Suprapubic skin (tissue), 4 donors: ENCODE measurements at places on chromosomes 11 and 22. TPM values are rescaled to one million over a fixed set of nuclear protein-coding genes. Genes with fewer than 3 reads are reported as not detected.

GRCh38 chr11:9396310-9396709 lies 11.9 kb downstream of the IPO7 start:
- peaks cover 6% of the 10 kb centered on the region for H3K4me1 ChIP-seq
- no peaks in the 10 kb centered on the region for H3K36me3 ChIP-seq
- no peaks in the 10 kb centered on the region for H3K27me3 ChIP-seq
- H3K27ac ChIP-seq: no peak overlapping the region

DNA sequence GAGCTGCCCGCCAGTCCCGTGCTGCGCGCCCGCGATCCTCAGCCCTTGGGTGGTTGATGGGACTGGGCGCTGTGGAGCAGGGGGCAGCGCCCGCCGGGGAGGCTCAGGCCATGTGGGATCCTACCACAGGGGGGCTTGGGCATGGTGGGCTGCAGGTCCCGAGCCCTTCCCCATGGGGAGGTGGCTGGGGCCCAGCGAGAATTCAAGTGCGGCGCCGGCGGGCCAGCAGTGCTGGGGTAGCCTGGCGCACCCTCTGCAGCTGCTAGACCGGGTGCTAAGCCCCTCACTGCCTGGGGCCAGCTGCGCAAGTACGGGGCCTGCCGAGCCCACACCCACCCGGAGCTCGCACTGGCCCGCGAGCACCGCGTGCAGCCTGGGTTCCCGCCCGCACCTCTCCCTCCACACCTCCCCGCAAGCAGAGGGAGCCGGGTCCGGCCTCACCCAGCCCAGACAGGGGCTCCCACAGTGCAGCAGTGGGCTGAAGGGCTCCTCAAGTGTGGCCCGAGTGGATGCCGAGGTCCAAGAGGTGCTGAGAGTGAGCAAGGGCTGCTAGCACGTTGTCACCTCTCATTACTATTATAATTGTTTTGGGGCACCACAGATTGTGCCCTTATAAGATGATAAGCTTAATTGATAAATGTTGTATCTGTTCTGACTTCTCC lies 333.2 kb downstream of the CASP12 start:
- H3K4me3 ChIP-seq: no peak overlapping the region
- no peaks in the 10 kb centered on the region for H3K36me3 ChIP-seq
- no peak overlapping the region for H3K27ac ChIP-seq
- no peaks in the 10 kb centered on the region for H3K4me1 ChIP-seq
- no peaks in the 10 kb centered on the region for H3K27me3 ChIP-seq

- no peaks in the 10 kb centered on the region for H3K36me3 ChIP-seq
- H3K27me3 ChIP-seq: peaks cover 26% of the 10 kb centered on the region
- H3K27ac ChIP-seq: no peak overlapping the region
- DNase-seq: no peak
- H3K4me3 ChIP-seq: no peak overlapping the region
- no peaks in the 10 kb centered on the region for H3K4me1 ChIP-seq
These were observed 37.1 kb downstream of the SHISAL1 start for GRCh38 chr22:44275631-44275995.

GRCh38 chr22:46517255-46517761 lies 20.1 kb downstream of the CELSR1 start:
- peaks cover 28% of the 10 kb centered on the region for H3K4me1 ChIP-seq
- no peak overlapping the region for H3K27ac ChIP-seq
- no peaks in the 10 kb centered on the region for H3K36me3 ChIP-seq
- H3K27me3 ChIP-seq: no peaks in the 10 kb centered on the region

DNA sequence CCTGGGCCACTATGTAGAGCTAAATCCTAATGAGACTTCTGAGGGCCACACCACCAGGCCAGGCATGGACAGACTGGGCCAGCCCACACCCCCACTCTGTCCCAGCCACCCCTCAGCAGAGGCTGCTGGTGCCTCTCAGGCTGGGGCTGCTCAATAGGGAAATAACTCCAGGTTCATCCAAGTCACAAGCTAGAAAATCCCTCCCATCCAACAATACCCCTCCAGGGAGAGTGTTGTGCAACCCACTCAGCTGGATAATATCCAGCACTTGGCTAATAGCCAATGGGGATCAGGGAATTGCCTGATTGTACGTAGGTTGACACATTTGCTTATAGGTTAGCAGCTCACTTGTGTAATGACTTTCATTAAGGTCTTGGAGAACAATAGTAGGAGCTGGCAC lies 64.1 kb upstream of the WNT11 start:
- peak overlapping the region; percentile 83 for H3K27ac ChIP-seq
- DNase-seq: no peak
- no peak overlapping the region for H3K4me3 ChIP-seq
- no peaks in the 10 kb centered on the region for H3K27me3 ChIP-seq
- H3K36me3 ChIP-seq: no peaks in the 10 kb centered on the region

DNA sequence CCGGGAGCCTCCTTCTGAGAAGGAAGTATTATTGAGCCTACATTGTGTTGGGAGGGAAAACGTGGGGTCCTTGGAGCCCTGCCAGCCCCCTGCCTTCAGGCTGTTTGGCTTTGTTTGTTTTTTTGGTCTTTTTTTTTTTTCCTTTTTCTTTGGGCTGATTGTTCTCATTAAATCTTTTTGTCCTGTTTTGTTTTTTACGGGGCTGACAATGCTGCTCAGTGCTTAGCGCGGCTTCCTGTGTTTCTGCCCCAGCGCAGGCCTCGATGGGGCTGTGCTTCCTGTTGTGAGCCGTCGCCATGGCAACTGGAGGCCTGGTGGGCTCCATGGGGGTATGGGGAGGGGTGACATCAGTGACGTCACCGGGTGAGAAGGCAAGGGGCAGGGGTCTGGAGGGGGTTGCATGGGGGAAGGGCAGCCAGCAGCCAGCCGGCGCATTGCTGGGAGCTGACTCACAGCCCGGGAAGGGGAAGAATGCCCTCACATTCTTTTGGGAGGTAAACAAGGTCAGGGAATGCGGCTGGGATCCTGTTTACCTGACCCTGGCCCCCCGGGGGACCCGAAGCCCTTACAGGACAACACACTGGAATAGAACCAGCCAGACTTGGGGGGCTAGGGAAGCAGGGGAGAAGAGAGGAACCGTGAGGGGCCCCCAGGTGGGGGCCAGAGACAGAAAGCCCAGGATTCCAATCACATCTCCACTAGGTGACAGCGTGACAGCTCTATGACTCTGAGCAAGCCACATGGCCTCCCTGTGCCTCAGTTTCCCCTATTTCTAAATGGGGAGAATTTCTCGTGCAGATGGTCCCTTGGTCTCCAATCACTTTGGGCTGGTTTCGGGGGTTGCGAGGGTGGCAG lies 22.2 kb upstream of the CBX7 start:
- peak overlapping the region; percentile 1 for H3K4me3 ChIP-seq
- H3K27ac ChIP-seq: peak overlapping the region; percentile 77
- H3K4me1 ChIP-seq: peaks cover 65% of the 10 kb centered on the region
- peak; percentile 83 for DNase-seq
- H3K36me3 ChIP-seq: no peaks in the 10 kb centered on the region
- no peaks in the 10 kb centered on the region for H3K27me3 ChIP-seq

DNA sequence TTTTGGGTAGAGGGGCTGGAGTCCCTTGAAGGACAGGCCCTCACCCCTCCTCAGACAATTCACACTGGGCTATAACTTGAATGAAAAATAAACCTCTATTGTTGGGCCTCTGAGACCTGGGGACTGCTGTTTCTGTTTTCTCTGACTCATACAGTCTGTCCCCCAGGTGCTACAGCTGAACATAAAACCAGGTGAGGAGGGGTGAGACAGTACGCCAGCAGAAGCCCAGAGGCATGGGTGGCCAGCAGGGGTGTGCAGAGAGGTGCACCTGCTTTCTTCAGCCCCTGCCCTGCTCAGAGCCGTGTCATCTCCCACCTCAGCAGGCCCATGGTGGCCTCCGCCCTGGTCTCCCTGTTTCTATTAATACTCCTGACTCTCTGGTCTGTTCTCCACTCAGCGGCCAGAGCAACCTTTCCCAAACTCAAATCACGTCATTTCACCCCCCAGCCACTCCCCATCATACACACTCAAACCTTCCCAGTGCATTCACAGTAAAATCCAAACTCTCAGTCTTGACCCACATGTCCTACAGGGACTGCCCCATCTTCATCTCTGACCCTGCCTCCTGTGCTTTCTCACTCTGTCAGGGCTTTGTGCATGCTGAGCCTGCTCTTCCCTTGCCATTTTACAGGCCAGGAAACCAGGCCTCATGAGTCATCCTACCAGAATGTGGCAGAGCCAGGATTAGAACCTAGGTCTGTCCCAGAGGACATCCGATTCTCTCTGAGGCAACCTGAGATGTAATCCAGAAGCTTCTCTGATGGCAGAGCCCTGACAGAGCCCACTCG lies 5.4 kb upstream of the IL2RB start:
- no peaks in the 10 kb centered on the region for H3K36me3 ChIP-seq
- H3K4me3 ChIP-seq: no peak overlapping the region
- H3K27ac ChIP-seq: no peak overlapping the region
- peaks cover 9% of the 10 kb centered on the region for H3K27me3 ChIP-seq
- no peak for DNase-seq

- no peaks in the 10 kb centered on the region for H3K36me3 ChIP-seq
- H3K4me3 ChIP-seq: no peak overlapping the region
- H3K27me3 ChIP-seq: no peaks in the 10 kb centered on the region
- H3K27ac ChIP-seq: no peak overlapping the region
These were observed 222.7 kb upstream of the SESN3 start for GRCh38 chr11:95453616-95454171.

DNA sequence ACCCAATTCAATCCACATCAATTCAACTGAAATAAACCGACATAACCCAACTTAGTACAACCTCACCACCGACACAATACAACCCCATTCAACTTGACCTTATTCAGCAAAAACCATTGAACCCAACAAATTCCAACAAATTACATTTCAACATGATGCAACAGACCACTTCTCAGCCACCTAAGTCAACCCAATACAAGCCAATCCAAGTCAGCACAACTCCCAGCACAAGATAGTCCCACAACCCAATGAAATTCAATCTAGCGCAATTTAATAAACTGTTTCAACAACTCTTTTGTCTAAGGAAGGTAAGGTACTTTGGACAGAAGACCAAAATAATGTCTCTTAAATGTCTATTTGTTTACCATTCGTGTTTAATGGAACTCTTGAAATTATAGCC lies 226.0 kb downstream of the MIAT start:
- no peak for DNase-seq
- no peak overlapping the region for H3K4me3 ChIP-seq
- H3K4me1 ChIP-seq: no peaks in the 10 kb centered on the region
- H3K27ac ChIP-seq: no peak overlapping the region

DNA sequence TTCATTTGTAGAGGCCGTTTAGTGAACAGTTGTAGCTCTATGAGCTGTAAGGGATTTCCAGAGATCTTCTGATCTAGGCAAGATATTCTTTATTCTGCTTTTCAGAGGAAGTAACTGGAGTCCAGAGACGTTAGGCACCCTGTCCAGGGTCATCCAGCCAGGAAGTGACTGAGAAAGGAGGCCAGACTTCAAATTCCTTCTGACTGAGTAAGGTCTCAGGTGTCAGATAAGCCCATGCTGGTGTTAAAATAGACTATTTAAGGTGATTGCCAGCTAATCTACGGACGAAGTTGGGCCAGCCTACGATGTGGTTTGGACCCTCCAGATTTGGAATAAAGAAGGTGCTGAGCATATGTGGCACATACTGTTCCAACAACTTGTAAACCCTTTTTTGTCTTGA lies 54.6 kb downstream of the GRIK4 start:
- H3K36me3 ChIP-seq: no peaks in the 10 kb centered on the region
- H3K27me3 ChIP-seq: peaks cover 37% of the 10 kb centered on the region
- H3K27ac ChIP-seq: no peak overlapping the region

The ACR gene
- not detected for total RNA-seq

GRCh38 chr11:29963796-29964195 lies 53.0 kb downstream of the KCNA4 start:
- H3K4me1 ChIP-seq: no peaks in the 10 kb centered on the region
- no peak overlapping the region for H3K4me3 ChIP-seq
- H3K27me3 ChIP-seq: no peaks in the 10 kb centered on the region
- no peaks in the 10 kb centered on the region for H3K36me3 ChIP-seq
- no peak for DNase-seq
- H3K27ac ChIP-seq: no peak overlapping the region

The ANKK1 gene
- 4.4 TPM for total RNA-seq

GRCh38 chr22:41822317-41823057 lies 10.4 kb upstream of the SREBF2 start:
- H3K4me1 ChIP-seq: peaks cover 12% of the 10 kb centered on the region
- no peaks in the 10 kb centered on the region for H3K36me3 ChIP-seq
- H3K4me3 ChIP-seq: no peak overlapping the region
- H3K27ac ChIP-seq: no peak overlapping the region
- no peak for DNase-seq

DNA sequence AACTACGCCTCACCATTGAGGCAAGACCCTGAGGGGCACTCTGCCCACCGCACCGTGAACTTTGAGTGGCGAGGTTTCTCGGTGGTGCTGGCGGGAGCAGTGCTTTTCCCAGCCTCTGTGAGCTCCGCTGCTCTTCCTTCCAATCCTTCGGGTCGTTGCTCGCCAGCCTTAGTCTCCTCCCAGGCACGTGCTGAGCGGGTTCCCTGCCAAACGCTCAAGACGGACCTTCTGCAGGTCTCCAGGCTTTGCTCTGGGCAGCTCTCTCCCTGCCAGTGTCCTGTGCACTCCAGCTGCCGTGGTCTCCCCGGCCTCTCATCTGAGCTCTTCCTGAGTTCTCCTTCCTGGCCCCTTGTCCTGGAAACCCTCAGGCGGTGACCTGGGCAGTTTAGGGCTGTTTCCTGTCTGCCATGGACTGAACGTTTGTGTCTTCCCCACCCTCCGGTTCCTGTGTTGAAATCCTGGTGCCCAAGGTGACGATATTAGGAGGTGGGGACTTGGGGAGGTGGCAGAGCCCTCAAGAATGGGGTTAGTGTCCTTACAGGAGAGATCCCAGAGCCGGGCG lies 11.2 kb upstream of the MUC6 start:
- H3K4me1 ChIP-seq: peaks cover 3% of the 10 kb centered on the region
- DNase-seq: no peak
- peaks cover 21% of the 10 kb centered on the region for H3K27me3 ChIP-seq
- H3K36me3 ChIP-seq: no peaks in the 10 kb centered on the region
- H3K4me3 ChIP-seq: no peak overlapping the region

The FADS2 gene
- total RNA-seq: 130 TPM

GRCh38 chr11:27095059-27095458 lies 54.4 kb downstream of the BBOX1 start:
- peaks cover 3% of the 10 kb centered on the region for H3K4me1 ChIP-seq
- no peak overlapping the region for H3K27ac ChIP-seq
- H3K4me3 ChIP-seq: no peak overlapping the region
- H3K27me3 ChIP-seq: no peaks in the 10 kb centered on the region
- no peak for DNase-seq

- H3K27ac ChIP-seq: no peak overlapping the region
- no peaks in the 10 kb centered on the region for H3K36me3 ChIP-seq
These were observed 63.4 kb downstream of the LRP5 start for GRCh38 chr11:68375766-68376165.

DNA sequence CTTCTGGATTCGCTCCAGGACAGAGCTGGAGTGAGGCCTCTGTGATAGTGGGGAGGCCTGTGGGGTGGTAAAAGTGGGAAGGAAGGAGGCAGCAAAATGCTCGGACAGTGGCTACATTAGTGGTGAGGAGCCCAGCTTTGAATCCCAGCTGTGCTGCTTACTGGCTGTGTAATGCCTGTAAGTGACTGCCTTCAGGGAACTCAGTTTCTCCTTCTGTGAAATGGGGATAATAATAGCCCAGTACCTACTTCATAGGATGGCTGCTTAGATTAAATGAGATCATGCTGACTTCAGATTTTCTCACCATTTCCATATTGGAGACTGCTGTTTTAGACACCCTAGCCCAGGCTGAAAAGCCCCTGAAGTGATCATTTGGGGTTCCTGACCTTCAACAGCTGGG lies 8.4 kb upstream of the ALX4 start:
- H3K4me3 ChIP-seq: no peak overlapping the region
- H3K4me1 ChIP-seq: peaks cover 29% of the 10 kb centered on the region
- peaks cover 100% of the 10 kb centered on the region for H3K27me3 ChIP-seq
- no peak overlapping the region for H3K27ac ChIP-seq

The PNPLA3 gene
- 23.7 TPM for total RNA-seq
